NCI-H1048 (cell line): ENCODE measurements at places on chromosomes 6 and 20.

DNA sequence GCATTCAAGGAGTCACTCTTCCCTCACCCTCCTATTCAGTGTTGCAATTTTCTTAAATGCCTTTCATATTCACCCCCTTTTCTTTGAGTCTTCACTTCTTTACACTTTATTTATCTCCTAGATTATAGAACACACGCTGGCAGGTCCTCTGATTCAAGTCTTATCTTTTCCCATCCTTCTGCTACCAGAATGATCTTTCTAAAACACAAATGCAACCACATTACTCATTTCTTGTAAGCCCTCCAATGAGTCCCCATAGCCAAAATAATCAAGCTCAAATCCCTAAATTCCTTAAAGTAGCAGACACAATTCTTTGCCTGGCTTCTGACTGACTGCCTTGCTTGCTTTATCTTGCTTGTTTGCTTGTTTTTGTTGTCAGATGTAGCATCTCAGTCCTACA is 920.0 kb downstream of the TFAP2A start:
- no peak for DNase-seq

DNA sequence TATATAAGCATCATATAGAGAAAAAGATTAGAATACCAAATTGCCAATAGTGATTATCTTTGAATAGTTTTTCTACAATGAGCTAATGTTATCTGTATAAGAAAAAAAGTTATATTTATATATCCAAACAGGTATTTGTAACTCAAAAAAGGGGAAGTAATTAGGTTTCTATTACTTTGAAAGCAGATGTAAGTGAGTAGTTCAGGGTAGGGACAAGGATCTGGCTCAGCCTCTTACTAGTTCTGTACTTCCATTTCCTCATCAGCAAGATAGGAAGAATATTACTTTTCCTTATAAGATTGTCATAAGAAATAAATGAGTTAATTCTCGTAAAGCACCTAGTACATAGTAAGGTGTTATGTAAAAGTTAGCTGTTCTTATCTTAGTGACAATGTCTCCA is 32.2 kb downstream of the AHI1 start:
- no peak for DNase-seq

DNA sequence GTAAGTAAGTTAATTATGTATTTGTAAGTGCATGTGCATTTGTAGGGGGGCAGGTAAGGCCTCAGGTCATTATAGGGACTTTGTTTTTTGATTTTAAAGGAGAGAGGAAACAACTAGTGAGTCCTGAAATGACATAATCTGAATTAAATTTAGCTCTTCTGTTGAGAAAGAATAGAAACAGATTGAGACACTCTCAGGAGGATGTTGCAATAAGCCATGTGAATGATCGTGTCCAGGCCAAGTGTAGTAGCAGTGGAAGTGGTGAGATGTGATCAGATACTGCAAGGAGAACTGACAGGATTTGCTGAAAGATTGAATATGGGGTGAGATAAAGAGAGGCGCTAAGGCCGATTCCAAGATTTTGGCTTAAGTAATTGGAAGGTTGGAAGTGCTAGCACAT is 2.6 kb upstream of the CENPW start:
- no peak for DNase-seq

- no peak for DNase-seq
These were observed 34.6 kb downstream of the PANK2 start for GRCh38 chr20:3923818-3924217.

- no peak for DNase-seq
These were observed 10.3 kb downstream of the GFRA4 start for GRCh38 chr20:3652676-3653596.

DNA sequence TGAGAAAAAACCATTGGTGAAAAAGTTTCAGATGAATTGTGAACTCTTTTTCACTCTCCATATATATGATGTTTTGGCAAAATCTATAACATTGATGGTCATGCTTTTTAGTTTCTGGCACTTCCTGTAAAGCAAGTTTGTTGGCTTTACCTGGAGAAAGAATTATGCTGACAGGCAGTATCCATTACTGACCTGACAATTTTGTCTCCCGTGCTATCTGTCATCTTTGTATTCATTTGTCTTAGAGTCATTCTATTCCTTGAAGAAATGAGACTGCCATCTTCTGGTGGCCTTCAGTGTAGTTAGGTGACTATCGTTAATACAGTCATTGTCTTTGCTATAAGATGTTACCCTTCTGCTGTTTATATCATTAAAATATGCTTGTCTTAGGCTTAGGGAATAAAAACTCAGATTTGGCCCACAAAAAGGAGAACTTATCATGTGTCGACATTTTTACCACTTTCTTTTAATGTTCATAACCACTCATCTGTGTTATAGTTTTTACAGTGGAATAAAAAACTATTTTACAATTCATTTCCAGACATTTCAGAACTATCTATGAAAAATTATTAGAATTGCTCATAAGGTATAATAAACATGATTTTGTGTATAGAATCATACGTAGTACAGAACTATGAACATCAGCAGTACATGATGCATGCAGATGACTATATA is 707.0 kb downstream of the EPM2A start:
- no peak for DNase-seq

DNA sequence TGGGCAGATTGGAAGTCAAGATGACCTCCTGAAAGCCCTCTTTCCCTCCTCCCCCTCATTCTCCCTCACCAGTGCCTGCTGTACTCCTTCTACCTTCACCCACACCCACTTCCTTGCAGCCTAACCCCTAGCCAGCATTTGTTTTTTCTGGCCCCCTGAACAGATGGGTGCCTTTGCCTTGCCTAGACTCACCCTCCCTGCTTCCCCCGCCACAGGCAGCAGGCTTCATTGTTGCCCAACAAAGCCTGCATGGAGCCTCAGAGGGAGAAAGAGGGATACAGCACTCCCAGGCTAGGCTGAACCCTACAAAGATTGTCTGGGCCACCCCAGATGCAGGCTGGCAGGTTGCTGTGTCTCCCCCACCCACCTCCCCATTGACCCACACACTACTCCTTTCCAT is 2.7 kb downstream of the MOCS1 start:
- DNase-seq, result no peak

DNA sequence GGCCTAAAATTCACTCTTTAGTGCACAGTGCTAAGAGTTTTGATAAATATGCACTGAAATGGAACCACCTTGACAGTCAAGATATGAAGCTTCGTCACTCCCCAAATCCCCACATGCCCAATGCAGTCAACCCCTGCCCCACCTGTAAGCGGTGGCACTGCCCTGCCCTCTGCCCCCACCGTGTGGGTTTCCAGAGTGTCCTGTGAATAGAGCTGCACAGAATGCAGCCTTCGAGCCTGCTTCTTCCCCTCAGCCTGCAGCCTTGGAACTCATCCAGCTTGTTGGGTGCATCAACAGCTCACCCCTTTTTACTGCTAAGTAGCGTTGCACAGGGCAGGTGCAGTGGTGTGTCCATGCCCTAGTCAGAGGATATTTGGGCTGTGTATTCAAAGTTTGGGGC is 216.3 kb downstream of the SYNDIG1 start:
- no peak for DNase-seq

- DNase-seq, result no peak
These were observed 104.8 kb upstream of the LY86 start for GRCh38 chr6:6483733-6484132.

- no peak for DNase-seq
These were observed 58.2 kb downstream of the NEDD9 start for GRCh38 chr6:11174242-11174611.

DNA sequence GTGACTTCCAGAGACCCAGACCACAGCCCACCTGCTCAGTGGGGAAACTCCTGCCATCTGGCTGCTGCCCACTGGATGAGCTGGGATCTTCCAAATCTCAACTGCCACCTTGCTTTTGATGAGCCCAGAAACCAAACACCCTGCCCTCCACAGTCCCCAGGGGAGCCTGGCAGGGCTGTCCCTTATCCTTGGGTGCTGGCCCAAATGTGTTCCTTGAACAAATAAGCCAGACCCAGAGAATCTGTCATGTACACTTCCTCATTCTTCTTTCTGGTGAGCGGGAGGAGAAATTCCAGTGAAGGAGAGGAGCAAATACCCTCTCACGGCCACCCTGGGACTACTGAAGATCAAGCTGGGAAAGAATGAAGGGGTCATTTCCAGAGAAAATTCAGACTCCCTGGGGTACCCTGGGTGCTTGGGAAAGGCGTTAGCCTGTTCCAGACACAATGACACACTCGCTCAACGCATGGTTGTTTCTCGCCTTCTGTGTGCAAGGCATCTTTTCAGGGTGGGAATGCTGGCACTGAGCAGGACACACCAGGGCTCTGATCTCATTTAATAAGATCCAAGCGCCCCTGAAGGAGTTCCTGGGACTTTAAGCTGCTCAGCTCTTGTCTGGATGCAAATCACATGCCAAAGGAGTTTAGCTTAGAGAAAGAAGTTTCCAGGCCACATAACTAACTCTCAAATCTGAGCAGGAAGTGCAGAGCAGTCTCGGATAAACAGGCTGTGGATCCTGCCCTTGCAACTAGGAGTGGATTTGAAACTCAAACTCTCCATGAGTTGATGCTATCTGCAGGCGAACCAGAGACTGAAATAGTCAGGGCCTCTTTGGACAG is 38.5 kb downstream of the PXDC1 start:
- DNase-seq, result no peak

DNA sequence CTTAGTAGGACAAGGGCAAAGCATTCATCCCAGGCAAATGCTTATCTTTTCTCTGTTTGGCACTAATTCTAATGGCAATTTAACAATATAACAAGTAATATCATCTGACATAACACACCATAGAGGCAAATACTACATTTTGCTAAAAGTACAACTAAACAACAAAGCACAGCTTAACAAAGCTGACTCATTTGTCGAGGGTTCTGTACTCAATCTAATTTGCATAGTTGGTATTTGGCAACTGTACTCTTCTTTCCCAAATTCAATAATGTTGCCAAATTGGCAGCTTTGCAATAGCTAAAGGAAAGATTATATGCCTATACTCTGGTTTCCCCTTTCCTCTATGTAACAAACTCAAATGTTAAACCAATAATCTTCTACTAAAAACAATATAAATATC is 461.0 kb downstream of the PKHD1 start:
- DNase-seq, result no peak
